ENCODE measurements at places on chromosomes 2 and 18.
A peak's percentile ranks its signal among the peaks of the same experiment; 100 is the strongest.

DNA sequence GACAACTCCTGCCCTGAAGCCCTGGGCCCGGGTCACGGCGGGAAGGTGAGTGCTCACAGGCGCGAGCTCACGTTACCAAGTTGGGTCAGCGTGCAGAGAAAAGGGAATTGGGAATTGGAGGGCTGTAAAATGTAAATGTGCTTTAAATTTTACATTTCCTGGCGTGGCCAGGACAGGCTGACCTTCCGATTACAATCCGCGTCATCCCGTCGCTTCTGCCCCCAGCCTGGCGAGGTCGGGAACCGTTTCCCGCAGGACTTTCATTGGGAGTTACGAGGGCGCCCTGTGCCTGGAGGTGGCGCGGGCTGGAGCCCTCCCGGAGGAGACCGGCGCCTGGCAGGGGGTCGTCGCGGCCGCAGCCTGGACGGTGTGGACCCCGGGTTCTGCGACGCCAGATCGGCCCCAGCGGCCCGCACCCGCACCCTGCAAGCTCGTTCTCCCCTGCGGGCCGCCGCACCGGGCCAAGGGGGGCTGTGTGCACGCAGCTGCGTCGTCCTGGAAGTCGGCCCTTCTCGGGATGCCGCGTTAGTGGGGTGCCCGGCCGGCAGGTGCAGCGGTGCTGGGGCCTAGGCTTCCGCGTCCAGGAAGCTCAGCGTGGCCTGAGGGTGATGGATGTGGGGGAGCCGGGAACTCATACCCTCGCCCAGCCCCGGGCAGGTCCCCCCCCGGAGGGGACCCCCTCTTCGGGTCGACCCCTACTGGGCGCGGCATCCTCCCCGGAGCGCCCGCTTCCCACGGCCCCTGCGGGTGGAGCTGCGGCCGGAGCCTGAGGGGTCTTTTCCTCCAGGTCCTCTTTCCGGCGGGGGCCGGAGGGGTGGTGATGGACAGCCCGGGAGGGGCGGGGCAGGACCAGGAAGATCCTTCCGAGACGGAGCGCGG, 63.9 kb downstream of the LRRFIP1 start:
- DNase-seq: no peak

DNA sequence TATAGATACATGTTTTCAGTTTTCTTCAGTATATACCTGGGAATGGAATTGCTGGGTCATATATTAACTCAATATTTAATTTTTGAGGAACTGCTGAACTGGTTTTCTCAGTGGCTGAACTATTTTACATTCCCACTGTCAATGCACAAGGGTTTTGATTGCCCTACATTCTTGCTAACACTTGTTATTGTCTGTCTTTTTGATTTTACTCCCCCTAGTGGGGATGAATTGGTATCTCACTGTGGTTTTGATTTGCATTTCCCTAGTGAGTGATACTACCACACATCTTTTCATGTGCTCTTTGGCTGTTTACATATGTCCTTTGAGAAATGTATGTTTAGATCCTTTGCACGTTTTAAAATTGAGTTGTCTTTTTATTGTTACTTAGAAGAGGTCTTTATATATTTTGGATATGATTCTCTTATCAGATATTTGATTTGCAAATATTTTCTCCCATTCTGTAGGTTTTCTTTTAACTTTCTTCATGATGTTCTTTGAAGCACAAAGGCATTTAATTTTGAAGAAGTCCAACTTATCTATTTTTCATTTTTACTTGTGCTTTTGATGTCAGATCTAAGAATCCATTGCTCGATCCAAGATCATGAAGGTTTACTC, 36.2 kb downstream of the ASB1 start:
- no peak for DNase-seq

GRCh38 chr2:28869494-28870145, 489 bp downstream of the TRMT61B start:
- peak; percentile 7 for DNase-seq

GRCh38 chr2:57515366-57515765, 531.2 kb upstream of the VRK2 start:
- no peak for DNase-seq

GRCh38 chr2:29223257-29223656, 108.0 kb downstream of the CLIP4 start:
- no peak for DNase-seq

DNA sequence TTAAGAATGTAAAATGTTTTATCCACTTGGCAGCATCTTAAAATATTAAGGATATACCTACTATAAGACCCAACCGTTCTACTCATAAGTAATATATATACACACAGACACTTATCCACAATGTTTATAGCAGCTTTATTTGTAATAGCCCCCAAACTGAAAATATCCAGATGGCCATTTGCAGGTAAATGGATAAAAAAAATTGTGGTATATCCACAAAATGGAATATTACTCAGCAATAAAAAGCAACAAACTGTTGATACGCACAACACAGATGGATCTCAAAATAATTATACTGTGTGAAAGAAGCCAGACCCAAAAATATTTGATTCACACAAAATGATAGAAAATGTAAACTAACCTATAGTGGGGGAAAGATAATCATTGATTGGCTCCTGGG, 122.0 kb downstream of the ARHGAP28 start:
- DNase-seq: no peak

All from stimulated activated CD4-positive, alpha-beta T cell treated with anti-CD3 and anti-CD28 coated beads, Interleukin-15, amount 100 ng/mL, for 1 hour (primary cell).